ENCODE measurements at places on chromosomes 2 and 18.

GRCh38 chr2:153074207-153074606 lies 355.8 kb downstream of the ARL6IP6 start:
- DNase-seq: no peak

DNA sequence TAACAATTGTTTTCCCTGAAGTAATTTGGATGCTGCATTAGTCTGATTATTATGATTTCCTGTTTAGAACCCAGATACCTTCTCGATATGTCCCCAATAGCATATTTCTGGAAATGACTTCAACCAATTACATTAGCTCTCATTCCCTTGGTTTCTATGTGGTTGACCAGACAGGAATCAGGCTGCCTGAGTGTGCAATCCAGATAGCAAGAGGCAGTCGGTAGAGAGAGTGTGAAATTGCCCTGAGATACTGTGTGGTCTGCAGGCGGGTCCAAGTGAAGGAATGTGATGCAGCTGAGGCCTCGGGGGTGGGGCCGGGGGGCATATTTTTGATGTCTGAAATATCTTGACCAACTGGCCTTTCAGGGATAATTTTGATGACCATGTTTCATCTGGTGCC lies 143.9 kb upstream of the ITGA6 start:
- no peak for DNase-seq

GRCh38 chr2:46042207-46042637 lies 255.0 kb upstream of the EPAS1 start:
- no peak for DNase-seq

GRCh38 chr2:222976521-222977061 lies 75.4 kb upstream of the KCNE4 start:
- DNase-seq: no peak

- peak; percentile 59 for DNase-seq
Observed at GRCh38 chr2:105521176-105521575, 122.3 kb upstream of the FHL2 start.

DNA sequence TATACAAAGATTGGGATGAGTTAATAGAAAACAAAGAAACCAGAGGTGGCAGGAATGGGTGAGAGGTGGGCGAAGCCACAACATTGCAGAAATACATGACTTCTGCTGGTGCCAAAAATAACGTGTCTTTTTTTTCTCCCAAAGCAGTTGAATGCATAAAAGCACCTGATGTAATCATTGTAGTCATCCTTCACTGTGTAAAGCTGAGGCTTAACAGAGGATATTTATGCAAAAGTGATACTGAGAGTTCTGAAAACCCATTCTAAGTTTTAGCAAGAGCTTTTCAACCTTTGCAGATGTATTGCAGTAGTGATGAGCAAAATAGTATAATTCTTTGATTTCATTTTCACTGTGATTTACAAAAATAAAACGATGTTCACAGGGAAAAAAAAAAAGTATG lies 173.0 kb downstream of the PTGR3 start:
- no peak for DNase-seq

GRCh38 chr2:141940709-141941108 lies 190.1 kb downstream of the LRP1B start:
- no peak for DNase-seq

- DNase-seq: no peak
Observed at GRCh38 chr18:58315739-58316215, 271.8 kb downstream of the NEDD4L start.

- no peak for DNase-seq
Observed at GRCh38 chr2:150812664-150813367, 325.3 kb upstream of the RND3 start.

GRCh38 chr2:69993708-69994107 lies 32.3 kb upstream of the ASPRV1 start:
- DNase-seq: no peak

GRCh38 chr2:159609811-159610549 lies 6.4 kb downstream of the BAZ2B start:
- DNase-seq: peak; percentile 82

DNA sequence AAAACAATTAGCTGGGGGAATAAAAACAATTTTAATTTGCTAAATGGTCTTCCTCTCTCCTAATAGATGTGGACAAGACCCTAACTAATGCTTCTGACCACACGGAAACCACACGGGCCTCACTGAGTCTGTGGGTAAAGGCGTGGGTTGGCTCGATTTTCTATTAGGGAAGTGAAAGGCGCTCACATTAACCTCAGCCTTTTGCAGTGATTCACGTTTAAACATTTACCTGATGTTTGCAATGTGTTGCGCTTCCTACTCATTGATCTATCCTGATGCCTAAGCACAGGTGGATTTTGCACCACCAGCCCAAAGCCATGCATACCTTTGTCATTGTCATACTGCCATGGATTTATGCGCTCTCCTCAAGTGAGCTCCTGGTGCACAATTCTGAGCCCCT lies 35.6 kb upstream of the NRP2 start:
- DNase-seq: no peak

DNA sequence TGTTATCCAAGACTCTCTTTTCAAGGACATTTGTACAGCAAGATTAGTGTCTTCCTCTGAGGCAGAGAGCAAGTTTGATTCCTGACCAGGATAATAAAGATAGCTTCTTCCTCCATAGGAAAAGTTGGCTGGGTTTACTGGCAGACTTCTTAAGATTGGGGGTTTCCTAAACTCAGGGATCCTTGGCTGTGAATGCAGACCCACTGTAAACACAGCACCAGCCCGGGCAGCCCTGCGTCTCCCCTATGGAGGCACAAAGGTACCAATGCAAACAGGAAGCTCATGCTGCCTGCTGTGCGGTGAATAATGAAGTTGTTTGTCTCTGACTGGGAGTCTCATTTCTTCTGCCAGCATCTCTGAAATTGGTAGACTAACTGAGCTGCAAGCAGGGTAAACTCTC lies 96.2 kb upstream of the ARHGAP28 start:
- DNase-seq: no peak
